ENCODE measurements at places on chromosomes 16 and 17.

- no peak for DNase-seq
These were observed 23.1 kb downstream of the LITAFD start for GRCh38 chr16:8905168-8905762.

DNA sequence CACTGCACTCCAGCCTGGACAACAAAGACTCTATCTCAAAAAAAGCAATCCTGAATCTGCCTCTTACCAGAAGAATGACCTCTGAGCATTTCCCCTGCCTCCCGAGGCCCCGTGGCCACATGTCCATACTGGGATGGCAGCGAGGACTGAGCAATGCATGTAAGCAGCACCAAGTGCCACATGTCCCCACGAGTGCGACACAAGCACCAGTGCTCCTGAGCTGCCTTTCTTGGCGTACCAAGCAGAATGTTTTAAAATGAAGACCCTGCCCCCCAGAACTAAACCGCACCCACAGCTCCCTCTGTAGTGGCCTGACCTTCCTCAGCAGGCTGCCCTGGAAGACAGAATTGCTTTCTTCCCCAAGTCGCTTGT lies 373.3 kb downstream of the SLC39A11 start:
- no peak for DNase-seq

- DNase-seq: no peak
These were observed 18.3 kb downstream of the GDE1 start for GRCh38 chr16:19503461-19504075.

DNA sequence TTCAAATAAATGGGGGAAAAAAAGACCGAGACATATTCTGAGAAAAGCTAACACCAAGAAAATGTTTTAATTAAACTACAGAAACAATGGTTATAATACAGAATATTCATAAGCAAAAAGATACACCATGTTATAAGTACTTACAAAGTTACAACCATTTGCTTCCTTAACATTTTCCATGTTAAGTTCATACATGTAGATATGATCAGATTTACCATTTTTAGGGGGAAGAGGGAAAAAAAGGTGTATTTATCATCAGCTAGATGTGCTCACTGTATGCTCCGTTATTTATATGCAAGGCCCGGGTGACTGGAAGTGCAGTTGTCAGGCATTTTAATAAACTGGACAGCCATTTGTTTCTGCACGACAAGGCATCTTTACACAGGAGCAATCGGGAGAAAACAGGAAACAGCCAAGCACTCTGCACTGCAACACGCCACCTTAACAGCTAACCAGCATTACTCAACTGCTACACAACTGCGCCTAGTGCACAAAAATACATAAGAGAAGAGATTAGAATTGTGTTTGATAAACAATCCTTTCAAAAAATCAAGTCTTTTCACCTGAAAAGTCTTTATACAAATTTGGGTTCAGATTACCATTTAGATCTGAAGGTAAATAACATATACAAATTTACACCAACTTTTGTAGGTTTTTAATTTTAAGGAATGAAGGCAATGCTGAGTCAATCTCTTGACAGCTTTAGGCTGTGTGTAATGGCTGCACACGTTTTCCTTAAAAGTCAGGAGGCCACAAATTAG lies 2.9 kb downstream of the SRSF2 start:
- no peak for DNase-seq

DNA sequence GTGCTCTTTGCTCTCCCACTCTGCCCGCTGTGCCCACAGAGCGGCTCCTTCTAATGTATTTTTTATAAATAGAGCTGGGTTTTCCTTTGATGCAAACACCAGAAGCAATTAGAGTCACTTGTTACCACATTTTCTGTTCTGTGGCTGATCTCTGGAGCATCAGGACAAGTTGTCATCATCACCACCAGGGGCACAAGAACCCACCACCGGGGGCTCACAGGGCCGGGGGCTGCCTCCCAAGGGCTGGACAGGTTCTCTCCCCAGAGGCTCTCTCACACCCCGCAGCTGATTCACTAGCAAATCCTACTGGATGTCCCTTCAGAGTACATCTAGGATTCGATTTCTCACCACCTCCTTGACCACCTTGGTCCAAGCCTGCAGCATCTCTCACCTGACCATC lies 18.5 kb downstream of the C16orf82 start:
- no peak for DNase-seq

GRCh38 chr17:78125976-78126894 lies 2.3 kb downstream of the TMC6 start:
- no peak for DNase-seq

DNA sequence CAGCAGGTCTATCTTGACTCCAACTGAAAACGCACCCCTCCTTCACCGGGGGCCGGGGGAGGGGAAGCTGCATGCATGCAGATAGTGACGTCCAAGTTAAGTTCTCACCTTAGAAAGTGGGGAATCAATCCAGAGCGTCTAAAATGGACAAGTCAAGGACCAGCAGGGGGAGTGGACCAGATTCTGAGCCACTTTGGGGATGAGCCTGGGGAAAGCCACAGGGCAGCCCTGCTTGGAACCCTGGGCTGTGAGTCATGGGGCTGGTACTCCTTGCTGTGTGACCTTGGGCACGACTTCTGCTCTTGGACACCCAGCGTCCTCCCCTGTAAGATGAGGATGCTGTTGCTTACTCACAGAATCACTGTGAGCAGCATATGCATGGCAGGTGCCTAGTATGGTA lies 9.1 kb downstream of the TNFRSF13B start:
- DNase-seq: no peak

- no peak for DNase-seq
These were observed 3.1 kb downstream of the CLCN7 start for GRCh38 chr16:1471569-1472194.

GRCh38 chr17:68460146-68460545 lies 2.9 kb upstream of the WIPI1 start:
- DNase-seq: no peak

GRCh38 chr17:6233856-6234255 lies 163.7 kb downstream of the WSCD1 start:
- DNase-seq: no peak

DNA sequence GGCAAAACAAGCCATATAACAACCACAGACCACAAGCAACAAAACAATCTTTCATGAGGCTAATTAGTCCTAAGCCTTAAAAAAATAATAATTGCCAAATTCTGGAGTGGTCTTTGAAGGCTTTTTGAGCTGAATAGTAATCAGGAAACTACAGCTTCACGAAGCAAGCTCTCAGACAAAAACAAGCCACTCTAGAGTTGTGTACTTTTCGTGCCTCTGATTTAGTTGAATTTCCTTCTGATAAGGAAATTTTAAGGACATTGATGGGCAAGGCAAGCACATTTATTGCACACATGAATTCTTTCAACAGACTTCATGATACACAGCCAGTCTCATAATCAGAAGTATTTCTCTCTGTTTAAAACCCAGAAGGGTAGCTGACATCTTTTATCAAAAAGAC lies 130.8 kb upstream of the IRX3 start:
- DNase-seq: no peak
